Midbrain (tissue), 1 donor: ENCODE measurements at places on chromosomes 4 and X.

GRCh38 chr4:40822420-40823166 lies 72.8 kb downstream of the NSUN7 start:
- no peak for DNase-seq

GRCh38 chr4:101846550-101846949 lies 56.0 kb downstream of the BANK1 start:
- no peak for DNase-seq

- no peak for DNase-seq
These were observed 236.1 kb downstream of the MAML3 start for GRCh38 chr4:139917896-139918295.

DNA sequence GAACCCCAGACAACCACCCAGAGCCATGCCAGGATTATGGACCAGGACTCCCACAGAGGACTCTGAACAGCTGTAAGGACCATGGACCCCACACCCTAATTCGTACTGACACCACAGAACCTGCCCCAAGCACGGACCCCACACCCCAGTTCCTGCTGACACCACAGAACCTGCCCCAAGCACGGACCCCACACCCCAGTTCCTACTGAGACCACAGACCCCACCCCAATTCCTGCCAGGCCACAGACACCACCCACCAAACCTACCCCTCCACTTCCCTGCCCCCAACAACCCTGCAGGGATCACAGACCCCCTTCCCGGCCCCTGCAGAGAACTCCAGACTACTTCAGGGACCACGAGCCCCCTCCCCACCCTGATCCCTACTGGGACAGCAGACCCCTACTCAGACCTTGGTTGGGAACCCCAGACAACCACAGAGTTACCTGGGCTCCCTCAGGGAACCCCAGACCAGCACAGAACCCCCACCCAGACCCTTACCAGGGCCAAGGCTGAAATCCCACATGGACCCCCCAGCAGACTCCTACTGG lies 1.4 kb upstream of the DHRSX start:
- DNase-seq = no peak
